ENCODE measurements at places on chromosomes 13 and 19.

GRCh38 chr13:31224174-31224669, 24.4 kb downstream of the B3GLCT start:
- no peak for DNase-seq

DNA sequence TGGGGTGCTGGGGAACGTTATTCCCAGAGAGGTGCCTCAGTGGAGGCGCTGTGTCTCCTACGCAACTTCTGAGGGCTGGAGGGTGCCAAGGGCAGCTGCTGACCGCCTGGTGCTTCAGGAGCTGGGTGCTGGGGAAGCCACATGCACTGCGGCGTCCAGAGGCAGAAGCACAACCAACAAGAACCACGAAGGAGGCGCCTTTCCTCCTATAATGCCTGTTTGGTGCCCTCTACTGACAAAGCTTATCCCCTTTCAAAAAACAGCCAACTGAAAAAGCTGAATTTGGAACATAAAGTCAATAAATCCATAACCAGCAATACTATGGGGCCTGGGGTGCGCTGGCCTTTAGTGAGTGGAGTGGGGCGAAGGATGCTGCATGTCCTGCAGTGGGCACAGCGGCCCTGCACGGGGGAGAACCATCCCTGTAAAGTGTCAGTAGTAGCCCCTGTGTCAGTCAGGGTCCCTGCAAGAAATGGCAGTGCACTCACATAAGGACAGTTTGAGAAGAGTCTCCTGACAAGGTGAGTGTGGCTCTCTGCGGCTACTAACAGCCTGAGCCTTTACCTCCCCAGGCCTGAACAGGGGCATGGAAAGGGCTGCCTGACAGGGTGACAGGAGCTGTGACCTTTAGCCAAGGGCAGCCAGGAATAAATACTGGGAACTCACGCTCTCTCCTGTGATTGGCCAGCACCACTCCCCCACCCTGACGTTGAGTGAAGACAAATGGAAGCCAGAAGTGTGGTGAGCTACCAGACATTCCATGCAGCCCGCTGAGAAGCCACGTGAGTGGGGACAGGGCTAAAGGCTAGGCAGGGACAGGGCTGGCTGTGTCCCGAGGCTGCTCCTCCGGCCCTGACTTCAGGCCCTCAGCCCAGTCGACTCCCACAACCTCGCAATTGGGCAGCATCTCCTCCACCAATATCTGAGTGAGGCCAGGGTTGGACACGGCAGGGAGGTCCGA, 4.5 kb upstream of the B3GNT8 start:
- DNase-seq = peak; percentile 55

DNA sequence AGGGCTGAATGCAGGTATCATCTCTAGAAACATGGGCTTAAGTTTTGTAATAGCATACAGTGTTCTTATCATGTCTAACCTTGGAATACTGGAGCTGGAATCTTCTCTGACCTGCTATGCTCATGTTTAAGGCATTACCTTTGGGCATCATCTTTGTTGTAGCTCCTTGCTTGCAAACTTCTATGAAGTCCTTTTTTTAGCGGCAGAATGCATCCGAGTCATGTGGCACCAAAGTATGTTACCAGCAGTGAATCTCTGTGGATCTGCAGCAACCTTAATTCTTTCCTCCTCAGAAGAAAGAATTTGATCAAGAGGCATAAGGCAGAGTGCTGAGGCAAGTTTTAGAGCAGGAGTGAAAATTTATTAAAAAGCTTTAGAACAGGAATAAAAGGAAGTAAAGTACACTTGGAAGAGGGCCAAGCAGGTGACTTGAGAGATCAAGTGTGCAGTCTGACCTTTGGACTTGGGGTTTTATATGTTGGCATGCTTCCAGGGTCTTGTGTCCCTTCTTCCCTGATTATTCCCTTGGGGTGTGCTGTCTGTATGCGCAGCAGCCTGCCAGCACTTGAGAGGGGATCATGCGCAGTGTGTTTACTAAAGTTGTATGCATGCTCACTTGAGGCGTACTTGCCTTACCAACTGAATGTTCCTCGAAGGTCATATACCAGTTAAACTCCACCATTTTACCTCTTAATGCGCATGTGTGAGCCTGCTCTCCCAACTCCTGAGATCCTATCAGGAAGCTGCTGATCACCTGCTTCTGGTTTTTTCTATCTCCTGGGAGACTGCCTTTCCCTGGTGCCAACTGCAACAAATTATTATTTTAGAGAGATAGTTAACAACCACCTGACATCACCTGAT, 115.5 kb downstream of the LACC1 start:
- DNase-seq = no peak

DNA sequence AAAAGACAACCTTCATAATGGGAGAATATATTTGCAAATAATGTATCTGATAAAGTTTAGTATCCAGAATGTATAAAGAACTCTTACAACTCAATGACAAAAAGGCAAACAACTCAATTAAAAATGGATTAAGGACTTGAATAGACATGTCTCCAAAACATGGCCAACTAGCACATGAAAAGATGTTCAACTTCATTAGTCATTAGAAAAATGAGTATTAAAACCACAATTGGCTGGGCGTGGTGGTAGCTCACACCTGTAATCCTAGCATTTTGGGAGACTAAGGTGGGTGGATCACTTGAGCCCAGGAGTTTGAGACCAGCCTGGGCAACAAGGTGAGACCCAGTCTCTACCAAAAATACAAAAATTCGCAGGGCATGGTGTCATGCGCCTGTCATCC, 18.8 kb upstream of the ZMYM5 start:
- DNase-seq = no peak

DNA sequence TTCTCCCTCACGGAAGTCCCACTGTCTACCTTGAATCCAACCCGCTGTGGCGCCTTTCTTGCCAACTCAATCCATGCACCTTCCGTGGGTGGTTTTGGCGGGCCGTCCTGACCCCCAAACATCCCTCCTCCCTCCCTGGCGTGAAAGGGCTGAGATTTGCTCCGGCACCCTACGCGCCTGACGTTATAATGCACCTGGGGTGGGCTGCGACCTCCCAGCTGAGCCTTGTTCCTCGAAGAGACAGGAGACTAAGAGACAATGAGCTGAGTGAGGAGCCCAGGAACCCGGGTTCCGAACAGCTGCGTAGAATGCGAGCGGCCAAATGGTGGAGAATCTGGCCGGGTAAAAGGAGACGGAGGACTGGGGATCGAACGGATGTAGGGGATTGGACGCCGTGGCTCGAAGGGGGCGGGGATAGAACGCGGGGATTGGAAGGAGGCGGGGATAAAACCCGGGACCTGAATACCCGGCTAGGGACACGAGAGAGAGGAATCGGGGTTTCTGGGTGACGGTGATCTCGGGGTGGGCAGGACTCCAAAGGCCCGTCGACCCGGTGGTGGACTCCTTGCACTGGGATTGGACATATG, at the start of gene CPT1C:
CPT1C (plus strand) TSS at position 461 of the 587 bp plus-strand sequence. CDS start 1,137 bp downstream, outside the sequence.
- DNase-seq = peak; percentile 96

- no peak for DNase-seq
These were observed 52.8 kb downstream of the SLC6A16 start for GRCh38 chr19:49272204-49272603.

DNA sequence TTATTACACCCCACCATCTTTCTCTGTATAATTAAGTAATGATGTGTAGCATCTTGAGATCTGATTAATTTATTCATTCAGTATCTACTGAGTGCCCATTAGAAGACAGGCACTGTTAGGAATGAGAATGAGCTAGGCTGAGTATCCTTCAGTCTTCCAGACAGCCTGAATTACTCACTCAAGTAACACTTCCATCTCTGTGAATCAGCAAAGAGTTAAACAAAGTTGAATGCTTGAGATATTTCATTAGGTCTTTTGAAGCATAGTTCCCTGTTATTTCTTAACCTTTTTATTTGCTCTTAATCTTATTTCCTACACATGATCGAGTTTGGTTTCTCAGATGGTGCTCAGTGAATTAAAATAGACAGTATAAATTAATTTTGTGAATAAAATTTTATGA, 413.7 kb downstream of the DCT start:
- peak; percentile 20 for DNase-seq

DNA sequence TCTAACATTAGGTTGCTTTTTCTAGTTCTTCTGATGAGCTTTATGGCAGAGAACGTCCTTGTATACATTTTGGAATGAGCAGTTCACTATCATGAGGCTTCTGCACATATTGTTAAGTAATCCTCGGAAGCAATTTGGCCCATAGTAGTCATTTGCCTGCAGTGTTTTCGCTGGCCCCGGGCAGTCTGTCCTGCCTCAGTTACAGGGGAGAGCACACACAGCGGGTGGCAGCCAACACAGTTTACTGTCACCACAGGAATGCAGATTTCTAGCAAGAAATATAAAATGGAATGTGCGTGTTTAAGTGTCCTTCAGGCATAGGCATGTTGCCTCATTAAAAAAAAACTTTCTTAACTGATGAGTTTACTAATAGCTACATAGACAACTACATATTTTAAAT, 71.5 kb upstream of the GJB6 start:
- DNase-seq = peak; percentile 26

- DNase-seq = no peak
These were observed 7.7 kb downstream of the ATP4B start for GRCh38 chr13:113650275-113650674.

DNA sequence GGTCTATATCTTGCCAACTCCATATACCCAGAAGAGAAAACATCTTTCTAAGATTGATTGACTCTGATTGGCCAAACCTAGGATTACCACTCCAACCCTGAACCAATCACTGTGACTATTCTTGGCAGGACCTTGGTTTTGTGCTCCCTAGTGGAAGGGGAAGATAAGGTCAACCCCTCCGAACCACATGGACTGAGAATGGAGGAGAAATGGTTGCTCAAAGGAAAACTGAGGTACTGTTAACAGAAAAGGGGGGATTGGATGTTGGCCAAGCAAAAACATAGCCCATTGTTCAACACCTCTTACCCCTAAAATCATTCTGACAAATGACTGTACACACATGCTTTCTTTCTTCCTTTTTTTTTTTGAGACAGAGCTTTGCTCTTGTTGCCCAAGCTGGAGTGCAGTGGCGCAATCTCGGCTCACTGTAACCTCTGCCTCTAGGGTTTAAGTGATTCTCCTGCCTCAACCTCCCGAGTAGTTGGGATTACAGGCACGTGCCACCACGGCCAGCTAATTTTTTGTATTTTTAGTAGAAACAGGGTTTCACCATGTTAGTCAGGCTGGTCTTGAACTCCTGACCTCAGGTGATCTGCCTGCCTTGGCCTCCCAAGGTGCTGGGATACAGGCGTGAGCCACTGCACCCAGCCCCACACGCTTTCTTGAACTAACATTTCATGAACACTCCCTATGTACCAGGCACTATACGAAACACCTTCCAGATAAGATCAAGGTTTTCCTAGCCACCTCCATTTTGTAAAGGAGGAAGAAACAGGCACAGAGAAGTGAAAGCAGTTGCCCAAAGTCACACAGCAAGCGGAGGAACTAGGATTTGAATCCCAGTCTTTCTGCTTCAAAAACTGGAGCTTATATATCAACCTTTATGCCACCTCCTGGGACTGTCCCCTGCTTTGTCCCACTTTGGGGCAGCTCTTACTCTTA, 6.5 kb downstream of the MEIOSIN start:
- DNase-seq = no peak

- no peak for DNase-seq
These were observed 358.3 kb downstream of the KLF5 start for GRCh38 chr13:73417012-73417615.

- no peak for DNase-seq
These were observed 32.4 kb downstream of the ZSWIM4 start for GRCh38 chr19:13827656-13828055.

DNA sequence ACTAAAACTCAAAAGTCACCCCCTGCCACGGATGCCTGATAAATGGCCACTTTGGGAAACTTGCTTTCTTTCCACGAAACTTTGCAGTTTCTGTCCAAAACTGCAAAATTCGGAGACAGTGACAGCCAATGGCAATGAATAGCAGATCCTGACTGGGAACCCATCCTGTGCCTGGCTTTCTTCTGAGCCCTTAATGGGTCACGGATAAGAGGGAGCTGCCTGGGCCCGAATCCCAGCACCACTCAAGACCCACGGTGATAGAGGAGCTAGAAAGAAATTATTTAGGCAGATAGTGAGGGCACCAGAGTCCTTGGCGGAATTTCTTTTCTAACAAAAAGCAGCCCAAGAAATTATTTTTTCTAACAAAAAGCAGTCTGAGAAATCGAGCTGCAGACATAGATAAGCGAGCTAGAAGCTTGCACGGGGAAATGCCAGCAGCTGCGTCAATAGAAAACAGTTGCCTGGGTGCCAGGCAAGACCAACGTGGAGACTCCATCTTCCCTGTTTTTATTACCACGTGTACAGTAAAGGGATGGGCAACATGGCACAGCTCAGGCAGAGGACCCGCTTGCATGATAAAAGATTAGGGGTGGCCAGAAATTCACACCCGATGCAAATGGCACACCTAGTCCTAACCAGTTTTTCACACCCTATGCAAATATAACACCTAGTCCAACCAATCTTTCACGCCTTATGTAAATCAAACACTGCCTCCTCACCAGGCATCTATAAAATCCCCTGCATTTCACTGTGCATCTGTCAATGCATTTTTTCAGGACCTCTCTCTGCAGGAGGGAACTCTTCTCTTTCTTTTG, 7.1 kb upstream of the HSH2D start:
- no peak for DNase-seq

DNA sequence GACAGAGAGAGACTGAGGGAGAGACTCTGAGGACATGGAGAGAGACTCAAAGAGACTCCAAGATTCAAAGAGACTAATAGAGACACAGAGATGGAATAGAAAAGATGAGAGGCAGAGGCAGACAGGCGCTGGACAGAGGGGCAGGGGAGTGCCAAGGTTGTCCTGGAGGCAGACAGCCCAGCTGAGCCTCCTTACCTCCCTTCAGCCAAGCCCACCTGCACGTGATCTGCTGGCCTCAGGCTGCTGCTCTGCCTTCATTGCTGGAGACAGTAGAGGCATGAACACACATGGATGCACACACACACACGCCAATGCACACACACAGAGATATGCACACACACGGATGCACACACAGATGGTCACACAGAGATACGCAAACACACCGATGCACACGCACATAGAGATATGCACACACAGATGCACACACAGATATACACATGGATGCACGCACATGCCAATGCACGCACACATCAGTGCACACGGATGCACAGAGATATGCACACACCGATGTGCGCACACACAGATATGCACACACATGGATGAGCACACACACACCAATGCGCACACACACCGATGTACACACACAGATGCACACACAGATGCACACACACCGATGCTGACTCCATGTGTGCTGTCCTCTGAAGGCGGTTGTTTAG, 3.3 kb upstream of the F10 start:
- DNase-seq = no peak

DNA sequence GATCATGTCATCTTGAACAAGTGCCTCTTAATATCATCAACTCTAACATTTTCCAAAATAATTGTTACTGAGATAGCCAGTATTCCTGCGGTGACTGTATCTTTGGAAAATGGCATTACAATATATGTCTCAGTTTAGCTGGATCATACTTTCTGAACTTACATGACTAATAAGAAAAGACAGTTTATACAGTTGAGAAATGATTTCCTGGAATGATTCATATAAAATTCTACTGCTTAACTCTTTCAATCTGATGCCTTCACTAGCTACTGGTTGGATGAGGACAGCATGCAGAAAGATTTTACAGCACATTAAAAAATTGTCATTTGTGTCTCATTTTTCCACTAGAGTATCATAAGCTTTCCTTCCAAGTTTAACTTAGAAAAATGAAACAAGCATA, 302.1 kb downstream of the PCDH17 start:
- DNase-seq = no peak
